ENCODE measurements at places on chromosomes 1 and 21.

- no peak for DNase-seq
These were observed 60.8 kb upstream of the USP24 start for GRCh38 chr1:55275941-55276341.

- no peak for DNase-seq
These were observed 21.5 kb upstream of the TTC39A start for GRCh38 chr1:51351907-51352306.

- DNase-seq = no peak
These were observed 76.8 kb upstream of the COL24A1 start for GRCh38 chr1:86233403-86233802.

- DNase-seq = no peak
These were observed 49.3 kb downstream of the KANK4 start for GRCh38 chr1:62269851-62270495.

DNA sequence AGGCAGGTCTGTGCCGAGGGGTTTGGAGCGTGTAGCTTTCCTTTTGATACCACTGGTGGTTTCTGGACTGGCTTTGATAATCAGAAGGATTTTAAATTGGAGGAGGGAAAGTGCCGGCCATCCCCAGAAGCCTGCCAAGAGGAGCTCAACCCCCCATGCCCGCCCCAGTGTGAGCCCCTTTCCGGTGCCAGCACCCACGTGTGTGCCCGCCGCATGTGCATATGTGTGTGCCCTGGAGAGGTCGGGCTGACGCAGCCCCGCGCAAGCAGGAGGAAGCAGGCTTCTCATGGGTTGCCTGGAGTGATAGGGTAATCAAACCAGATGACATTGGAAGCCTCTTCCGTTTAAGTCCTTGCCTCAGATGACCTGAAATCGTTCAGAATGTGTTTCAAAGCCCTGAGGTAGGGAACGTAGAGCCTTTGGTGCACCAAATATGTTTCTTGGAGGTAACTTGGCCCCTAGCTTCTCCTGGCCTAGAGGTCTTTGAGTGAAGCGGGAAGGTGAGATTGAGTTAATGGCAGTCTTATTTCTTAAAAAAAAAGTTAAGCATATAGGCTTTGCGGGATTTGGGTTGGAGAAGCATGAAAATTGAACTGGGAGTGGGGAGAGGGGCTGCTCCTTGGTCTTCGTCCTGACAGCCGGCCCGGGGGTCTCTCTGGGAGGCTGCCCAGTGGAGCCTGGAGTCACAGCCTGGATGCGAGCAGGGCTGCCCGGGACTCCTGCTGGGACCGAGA lies 34.1 kb upstream of the ARHGEF16 start:
- no peak for DNase-seq

- no peak for DNase-seq
These were observed 22.7 kb downstream of the MAB21L3 start for GRCh38 chr1:116133696-116134475.

GRCh38 chr1:20057886-20058420 lies 12.0 kb upstream of the PLA2G5 start:
- no peak for DNase-seq

GRCh38 chr1:1038694-1039093 lies 18.8 kb downstream of the AGRN start:
- no peak for DNase-seq

DNA sequence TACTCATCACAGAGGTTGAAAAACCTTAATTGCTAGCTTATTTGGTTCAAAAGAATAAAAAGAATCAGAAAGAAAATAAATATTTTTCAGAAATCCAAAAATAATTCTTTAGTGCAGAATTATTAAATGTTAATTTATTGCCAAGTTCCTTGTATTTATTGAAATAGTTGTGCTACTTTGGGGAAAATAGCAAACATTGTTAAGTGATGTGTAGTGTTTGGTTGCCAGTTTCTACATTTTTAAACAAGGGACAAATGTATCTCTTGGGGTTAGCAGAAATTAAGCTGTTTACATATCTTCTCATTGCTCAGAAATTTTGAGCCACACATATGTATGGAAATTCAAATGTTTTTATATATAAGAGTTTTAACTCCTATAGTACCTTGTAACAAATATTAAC lies 775.0 kb downstream of the USP25 start:
- no peak for DNase-seq

DNA sequence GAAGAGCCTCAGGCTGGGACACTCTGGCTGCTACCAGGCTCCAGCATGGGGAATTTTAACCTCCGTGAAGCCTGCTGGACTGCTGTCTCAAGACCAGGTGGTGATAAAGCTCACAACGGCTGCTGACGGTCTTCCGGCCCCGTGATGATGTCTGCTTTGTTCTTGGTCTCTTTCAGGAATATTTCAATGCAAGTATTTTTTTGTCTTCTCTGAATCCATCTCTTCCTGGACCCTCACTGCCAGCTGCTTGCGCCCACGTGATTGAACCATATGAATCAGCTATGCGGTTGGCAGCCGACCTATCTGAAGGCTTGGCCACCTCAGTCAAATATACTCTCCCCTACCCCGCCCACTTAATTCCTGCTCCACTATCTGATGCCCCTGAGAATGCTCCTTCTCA lies 14.6 kb upstream of the SLC6A17 start:
- peak; percentile 27 for DNase-seq

DNA sequence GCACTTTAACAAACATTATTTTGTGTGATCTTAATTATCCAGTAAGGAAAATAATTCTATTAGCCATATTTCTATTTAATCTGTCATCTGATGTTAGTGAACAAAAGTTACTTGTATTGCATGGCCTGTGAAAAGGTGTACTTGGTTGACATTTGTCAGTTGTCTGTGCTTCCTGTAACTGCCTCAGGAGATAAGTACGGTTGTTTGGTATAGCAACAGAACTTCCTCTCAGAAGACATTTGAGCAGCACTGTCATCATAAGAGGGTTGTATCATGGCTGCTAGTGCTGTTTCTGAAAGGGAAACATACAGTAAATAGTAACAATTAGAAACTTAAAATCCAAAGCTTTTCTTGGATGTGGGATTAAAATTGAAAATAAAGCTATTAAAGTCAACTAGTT lies 3.4 kb downstream of the BLZF1 start:
- DNase-seq = no peak

GRCh38 chr1:186679924-186680244 lies 339 bp downstream of the PTGS2 start:
- DNase-seq = no peak

DNA sequence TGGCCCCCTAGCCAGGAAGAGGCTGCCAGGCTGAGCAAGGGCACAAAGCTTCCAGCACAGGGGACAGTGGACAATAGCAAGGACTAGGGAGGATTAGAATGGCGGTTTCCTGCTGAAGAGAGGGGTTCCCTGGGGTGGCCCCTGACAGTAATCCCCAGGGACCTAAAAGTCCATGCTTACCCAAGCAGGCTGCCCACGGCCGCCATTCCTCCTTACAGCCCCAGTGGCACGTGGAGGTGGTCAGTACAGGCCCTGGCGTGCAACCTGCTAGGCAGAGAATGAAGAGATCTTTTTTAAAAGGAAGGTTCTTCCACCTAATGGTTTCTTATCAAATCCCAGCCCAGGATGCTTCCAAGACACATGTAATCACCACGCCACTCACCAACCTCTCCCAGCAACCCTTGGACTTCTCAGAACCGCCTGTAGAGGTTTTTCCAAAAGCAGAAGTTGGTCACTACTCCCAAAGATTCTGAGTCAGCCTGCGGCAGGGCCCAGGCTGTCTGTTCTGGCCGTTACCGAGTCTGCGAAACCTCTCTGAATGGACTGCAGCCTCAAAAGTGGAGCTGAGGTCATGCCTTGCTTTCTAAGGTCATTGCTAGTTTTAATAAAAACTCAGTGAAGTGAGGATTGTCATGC lies 926 bp downstream of the MRPL55 start:
- no peak for DNase-seq

GRCh38 chr21:35398346-35398982 lies 349.4 kb upstream of the RUNX1 start:
- no peak for DNase-seq

GRCh38 chr1:33465316-33465715 lies 7.1 kb upstream of the ZSCAN20 start:
- DNase-seq = no peak

- no peak for DNase-seq
These were observed 5.4 kb downstream of the CD2 start for GRCh38 chr1:116759636-116760035.

DNA sequence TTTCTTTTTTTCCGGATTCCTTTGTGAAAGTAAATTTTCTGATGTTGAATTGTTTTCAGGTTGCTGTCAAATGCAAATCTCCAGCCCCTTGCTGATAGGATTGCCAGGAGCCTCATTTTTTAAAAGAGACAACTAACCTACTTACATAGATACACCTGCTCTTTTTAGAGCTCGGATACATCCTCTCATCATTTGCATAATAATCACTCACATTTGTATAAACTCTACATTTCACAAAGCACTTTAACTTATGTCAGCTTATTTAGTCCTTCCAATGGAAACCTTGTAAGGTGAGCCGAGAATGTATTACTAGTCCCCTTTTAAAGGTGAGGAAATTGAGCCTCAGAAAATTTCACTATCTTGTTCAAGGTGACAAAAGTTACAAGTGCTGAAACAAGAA lies 84.8 kb downstream of the KCTD3 start:
- no peak for DNase-seq

DNA sequence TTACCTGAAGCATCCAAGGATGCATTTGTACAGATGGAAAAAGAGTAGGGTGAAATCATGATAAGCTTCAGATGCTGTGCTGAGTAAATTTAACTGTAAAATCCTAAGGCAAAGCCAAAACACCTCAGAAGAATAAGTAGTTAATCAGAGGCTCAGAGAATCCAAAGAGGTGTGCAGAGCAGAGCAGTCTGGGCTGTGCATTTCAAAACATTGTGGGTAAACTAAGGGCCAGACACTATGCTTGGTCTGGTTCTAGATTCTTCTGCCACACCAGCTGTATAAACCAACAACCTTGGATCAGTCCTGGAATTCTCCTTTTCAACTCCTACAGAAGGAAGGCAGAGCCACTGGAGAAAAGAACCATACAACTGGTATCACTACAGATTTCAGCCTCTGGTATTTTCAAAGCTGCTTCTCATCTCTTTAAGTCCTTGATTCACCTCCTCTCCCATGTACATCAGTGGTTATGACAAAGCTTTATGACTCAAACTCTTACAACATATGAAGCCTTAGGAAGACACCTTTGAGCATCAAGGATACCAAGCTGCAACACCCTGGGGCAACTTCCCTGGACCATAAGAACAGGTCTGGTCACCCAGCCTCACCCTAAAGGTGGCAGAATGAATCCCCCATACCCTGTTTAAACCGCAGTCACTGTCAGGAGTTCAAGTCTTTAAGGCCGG lies 11.6 kb upstream of the HIPK1 start:
- DNase-seq = no peak

Data from NCI-H1092 (cell line).